ENCODE measurements at places on chromosomes 4 and X.

- DNase-seq, result no peak
Measured at GRCh38 chr4:116438417-116438816, 647.0 kb downstream of the TRAM1L1 start.

- DNase-seq, result no peak
Measured at GRCh38 chr4:56768763-56769162, 52.7 kb downstream of the SPINK2 start.

DNA sequence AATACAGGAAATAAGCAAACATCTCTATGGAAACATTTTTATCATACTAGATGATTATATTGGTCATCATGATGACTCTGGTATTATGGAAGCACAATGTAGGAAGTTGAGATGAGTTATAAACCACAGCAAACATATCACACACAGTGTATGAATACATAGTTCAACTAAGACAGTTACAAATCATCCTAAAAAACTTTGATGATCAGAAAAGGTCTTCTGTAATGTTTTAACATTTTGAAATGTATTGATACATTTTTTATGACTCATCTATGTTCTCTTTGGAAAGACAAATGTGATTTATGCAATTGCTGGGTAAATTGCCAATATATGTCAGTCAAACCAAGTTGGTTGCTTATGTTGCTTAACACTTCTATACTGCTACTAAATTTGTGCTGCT is 4.8 kb downstream of the CXCL3 start:
- DNase-seq, result no peak

- no peak for DNase-seq
Measured at GRCh38 chr4:70196857-70197256, 1.3 kb downstream of the ODAM start.

DNA sequence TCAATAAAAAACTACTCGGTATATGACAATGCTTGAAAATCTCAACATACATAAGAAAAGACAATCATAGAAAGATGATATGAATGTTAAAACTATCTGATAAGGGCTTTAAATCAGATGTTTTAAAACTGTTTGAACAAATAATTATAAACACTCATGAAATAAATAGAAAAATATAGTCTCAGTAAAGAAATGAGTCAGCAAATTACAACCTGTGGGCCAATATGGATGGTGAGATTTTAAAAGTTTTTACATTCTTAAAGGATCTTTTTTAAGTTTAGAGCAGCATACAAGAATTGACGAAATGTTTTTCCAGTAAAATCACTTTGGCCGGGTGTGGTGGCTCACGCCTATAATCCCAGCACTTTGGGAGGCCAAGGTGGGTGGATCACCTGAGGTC is 83.1 kb downstream of the TEX11 start:
- no peak for DNase-seq

All from heart left ventricle (tissue), 16 donors.